Muscle of leg (tissue), 16 donors: ENCODE measurements at places on chromosomes 7 and 10. TPM values are rescaled to one million over a fixed set of nuclear protein-coding genes. Genes with fewer than 3 reads are reported as not detected.

DNA sequence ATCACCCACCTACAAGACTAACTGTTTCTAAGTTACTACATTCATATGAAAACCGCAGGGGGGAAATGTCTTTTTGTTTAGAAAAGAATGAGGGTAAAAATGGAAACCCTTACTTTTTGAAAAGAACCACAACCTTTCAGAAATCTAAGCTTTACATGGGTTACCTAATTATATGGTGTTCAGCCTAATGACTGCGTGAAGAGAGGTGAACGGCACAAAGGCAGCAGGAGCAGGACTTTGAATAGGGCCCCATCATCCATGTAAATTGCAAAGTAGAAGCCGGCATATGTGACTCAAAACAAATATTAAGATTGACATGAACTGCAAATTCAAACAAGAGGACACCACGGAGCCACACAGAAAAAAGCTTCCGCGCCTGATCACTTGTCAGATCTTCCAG is 25.1 kb downstream of the NEBL start:
- no peak for DNase-seq

CALCR gene
- polyA plus RNA-seq = 11.0 TPM

DNA sequence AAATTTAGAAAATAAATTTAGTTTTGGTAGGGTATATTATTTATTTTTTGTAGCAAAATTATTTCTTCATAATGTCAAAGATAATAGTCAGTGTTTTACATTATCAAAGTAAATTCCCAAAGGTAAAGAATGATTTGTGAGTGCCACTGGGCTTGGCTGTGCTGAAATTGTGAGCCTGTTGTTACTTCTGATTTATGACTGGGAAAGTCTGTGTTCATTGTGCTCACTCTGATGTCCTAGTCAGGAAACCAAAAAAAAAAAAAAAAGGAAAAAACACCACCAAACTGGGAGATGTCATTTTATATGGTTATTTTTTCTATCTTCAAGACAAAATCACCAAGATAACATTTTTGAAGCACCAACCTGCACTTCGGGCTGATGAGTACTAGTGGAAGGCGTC is 44.3 kb downstream of the MDFIC start:
- no peak for DNase-seq

DNA sequence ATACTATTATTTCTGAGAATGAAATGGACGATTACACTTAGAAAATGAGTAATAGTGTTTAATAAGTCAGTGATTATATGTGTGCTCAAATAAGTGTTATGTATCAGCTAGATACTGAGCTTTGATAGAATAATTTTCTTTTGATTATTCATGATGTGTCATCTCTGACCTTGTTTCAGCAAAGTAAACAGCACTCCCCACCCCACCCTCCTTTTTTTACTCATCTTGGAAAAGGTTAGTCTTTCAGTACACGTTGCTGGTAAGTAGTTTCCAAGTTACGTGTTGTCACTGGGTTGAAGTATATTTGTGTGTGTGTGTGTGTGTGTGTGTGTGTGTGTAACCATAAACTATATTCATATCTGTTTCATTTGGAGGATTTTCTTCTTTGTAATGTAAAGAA is 84.1 kb downstream of the GNAI1 start:
- no peak for DNase-seq

DNA sequence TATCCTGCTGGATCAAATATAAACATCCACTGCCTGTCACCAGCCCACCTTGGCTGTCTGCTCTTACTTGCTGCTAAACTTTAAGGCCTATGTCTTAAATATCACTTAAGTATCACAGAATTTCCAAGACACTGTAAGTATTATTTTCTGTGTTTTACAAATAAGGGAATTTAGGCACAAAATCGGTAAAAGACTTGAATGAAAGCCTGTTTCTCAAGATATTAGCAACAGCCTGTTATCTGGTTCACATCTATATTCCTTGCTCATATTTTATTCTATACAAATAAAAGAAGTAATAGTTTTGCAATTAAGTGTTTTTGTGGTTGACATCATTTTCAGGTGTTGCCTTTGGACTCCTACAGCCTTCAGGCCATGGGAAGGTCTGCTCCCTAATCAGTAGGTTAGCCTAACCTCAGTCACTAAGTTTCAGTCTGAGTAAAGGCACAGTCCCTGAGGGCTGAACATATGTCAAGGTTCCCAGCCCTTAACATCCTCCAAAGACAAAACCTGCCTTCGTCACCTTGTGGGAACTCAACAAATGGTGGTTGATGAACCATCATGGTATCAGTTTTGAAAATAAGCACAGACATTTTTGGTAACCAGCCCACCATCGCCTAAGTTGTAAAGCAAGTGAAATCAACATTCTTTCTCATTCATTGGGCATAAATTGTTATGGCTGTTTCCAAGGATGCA is 127.1 kb downstream of the CREB5 start:
- no peak for DNase-seq
